ENCODE measurements at places on chromosomes 2 and 18.
A peak's percentile ranks its signal among the peaks of the same experiment; 100 is the strongest.

GRCh38 chr2:84040281-84040680 lies 418.8 kb downstream of the SUCLG1 start:
- DNase-seq: no peak

GRCh38 chr2:42047488-42048298 lies at the start of gene PKDCC:
Gene PKDCC, plus strand, starts transcription at chr2:42048021. Its CDS starts 179 bp downstream, at chr2:42048200.
- DNase-seq: peak; percentile 78

DNA sequence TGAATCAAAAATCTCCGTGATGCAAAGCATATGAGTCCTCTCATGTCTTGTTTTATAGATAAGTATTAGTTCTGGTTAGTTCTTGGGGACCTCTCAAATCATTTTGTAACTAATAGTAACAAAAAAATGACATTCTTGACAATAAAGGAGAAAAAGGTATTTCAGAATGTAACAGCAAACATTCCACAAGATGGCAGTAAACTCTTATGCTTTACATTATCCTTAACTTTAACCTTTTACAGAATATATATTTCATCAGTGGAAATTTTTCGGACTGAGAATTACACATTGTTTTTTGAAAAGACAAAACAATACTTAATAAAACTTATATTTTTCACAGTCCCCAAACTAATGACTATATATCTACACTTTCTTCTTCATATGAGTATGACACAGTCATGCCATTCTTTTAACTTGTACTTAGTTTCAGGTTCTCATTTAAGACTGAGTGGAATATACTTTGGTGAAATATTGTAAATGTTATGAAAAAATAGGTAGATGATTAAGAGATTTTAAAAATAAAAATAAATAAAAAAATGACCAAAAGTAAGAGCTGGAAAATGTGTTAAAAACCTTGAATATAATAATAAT lies 142.9 kb upstream of the NXPH2 start:
- no peak for DNase-seq

DNA sequence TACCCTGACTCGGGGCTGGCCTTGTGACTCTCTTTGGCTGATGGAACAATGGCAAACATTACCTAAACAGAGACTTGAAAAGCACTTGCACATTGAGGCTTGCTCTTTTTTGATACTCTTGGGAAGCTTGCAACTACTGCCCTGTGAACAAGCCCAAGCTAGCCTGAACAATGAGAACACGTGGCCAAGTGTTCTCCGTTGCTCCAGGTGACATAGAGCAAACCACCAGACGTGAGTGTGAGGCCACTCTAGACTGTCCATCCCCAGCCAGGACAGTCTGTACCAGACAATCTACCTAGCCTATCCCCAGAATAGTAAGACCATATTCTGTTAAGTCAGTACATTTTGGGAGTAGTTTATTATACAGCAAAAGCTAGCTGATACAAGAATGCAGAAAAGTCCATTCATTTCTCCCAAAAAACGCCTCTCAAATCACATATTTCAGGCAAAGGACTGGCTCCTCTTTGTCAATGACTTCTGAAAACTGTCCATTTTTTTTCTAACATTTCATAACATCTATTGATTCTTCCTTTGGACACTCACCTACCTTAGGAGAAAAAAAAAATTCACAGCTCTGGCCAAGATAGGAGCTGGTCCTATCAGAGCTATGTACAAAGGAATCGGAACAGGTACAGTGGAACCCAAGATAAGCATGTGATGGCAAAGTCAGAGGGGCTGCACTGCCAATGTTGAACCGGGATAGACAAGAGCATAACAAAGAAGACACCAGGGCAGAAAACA lies 142.1 kb upstream of the PKDCC start:
- DNase-seq: no peak

DNA sequence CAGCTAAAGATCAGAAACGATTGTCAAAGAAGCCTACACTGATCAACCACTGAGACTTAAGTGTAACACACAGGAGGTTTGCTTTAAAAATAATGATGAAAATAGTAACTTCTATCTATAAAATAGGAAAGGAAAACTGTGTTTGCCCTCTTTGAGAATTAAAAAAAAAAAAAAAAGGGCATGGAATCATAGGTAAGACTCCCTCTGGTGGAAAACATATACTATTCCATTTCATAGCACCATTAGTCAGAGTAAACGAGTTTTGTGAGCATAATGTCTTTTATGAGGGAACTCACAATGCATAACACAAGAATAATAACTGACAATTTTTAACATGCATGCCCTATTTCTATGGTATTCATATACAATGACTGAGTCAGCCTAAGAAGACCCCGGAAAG lies 36.3 kb downstream of the SLC35F5 start:
- DNase-seq: no peak

- no peak for DNase-seq
Observed at GRCh38 chr18:53991202-53991601, 233.3 kb downstream of the MBD2 start.

DNA sequence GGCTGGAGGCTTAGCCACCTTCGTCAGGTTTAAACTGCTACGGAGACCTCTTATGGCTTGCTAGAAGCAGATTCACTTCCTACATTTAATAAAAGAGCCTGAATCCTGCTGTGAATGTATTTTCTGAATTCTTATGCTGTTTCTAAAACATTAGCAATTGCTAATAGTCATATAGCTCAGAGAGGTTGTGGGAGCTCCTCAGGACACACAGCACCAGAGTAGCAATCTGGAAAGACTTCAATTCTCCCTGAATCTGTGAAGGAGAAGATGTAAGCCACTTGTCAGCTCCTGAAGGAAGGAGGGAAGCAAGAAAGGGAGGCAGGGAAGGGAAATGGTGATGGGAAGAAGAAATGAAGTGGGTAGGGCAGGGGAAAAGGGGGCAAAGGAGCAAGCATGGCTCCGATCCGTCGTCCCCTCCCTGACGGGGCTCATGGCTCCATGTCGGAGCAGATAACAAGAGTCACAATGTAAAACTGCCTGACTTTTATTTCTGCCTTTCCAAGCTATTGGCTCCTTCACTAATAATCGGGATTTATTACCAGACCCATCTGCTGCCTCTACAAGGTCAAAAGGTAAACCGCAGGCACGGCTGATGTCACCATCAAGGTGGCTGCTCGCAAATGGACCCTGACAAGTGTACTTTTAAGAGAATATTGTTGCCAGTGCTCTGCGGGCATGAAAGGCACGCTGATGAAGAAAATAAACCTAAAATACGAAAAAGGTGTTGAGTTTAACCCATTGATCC lies 656.0 kb upstream of the SALL3 start:
- no peak for DNase-seq

DNA sequence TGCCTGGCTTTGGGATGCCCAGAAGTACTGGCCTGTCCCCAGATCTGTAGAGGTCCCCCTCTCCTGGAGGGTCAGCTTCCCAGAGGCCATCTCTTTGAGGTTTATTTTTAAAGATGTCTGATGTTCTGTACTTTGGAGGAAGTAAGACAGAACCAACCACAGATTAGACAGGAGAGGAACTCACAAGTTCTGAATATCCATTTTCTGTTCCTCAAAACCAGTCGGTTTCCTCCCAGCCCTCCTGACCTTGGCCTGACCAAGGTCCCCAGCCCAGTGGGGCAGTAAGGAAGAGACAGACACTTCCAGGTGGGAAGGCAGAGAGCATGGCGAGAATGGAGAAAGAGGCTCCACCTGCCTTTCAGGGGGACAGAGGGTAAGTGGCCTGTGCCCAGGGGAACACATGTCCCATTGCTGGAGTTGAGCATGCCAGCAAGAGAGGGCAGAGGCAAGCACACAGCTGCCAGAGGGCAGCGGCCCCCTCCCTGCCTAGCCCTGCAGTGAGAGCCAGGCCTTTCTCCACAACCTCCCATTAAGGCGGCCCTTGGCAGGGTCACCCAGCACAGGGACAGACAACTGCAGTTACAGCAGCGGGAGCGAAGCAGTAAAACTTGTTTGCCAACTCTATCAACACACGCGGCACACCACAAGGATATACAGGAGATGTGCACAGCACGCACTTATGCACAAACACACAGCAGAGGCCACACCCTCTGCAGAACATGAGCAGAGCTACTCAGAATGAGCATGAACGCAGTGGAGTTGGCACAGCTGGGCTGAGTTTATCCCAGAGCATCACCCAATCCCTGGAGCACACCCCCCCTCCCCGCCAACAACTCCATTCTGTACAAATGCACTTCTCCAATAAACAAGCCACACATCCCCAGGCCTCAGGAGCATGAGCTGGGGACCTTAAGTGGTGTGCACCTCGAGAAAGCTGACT lies 18.5 kb upstream of the SEMA4C start:
- no peak for DNase-seq

- DNase-seq: no peak
Observed at GRCh38 chr2:144159240-144159639, 360.7 kb downstream of the ZEB2 start.

DNA sequence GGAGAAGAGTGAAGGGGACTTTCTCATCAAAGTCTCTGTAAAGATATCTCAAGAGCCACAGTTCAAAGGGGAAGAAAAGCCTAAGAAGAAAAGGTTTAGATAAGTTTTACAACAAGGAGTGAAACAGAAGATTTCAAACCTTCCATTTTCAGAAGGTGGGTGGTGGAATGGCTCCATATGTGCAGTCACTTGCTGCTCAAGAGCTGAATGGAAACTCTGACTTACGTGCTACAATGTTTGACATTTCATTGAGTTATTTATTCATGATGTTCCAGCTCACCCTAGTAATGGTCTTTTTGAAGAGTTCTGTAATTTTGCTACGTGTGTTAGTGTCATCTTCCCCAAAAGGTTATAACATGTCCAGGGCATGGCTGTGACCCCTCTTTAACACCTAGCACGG lies 21.7 kb downstream of the LCT start:
- DNase-seq: peak; percentile 39
